ENCODE measurements at places on chromosomes 4 and X.

- no peak overlapping the region for H3K27ac ChIP-seq
- DNase-seq: no peak
- no peak overlapping the region for H3K4me3 ChIP-seq
- peaks cover 11% of the 10 kb centered on the region for H3K4me1 ChIP-seq
- no peaks in the 10 kb centered on the region for H3K27me3 ChIP-seq
Measured at GRCh38 chrX:106898462-106898861, 4.7 kb downstream of the RIPPLY1 start.

GRCh38 chr4:121968859-121969258 lies 17.0 kb upstream of the TRPC3 start:
- H3K36me3 ChIP-seq: no peaks in the 10 kb centered on the region
- no peak overlapping the region for H3K27ac ChIP-seq
- H3K4me1 ChIP-seq: no peaks in the 10 kb centered on the region
- H3K27me3 ChIP-seq: no peaks in the 10 kb centered on the region

GRCh38 chrX:113818346-113818745 lies 765.5 kb upstream of the HTR2C start:
- H3K4me3 ChIP-seq: no peak overlapping the region
- no peaks in the 10 kb centered on the region for H3K4me1 ChIP-seq
- no peak for DNase-seq
- H3K27me3 ChIP-seq: no peaks in the 10 kb centered on the region
- H3K27ac ChIP-seq: no peak overlapping the region

GRCh38 chr4:72205831-72206230 lies 174.0 kb downstream of the NPFFR2 start:
- no peak overlapping the region for H3K27ac ChIP-seq
- H3K27me3 ChIP-seq: no peaks in the 10 kb centered on the region
- no peak for DNase-seq
- H3K4me1 ChIP-seq: no peaks in the 10 kb centered on the region
- H3K36me3 ChIP-seq: no peaks in the 10 kb centered on the region
- no peak overlapping the region for H3K4me3 ChIP-seq

GRCh38 chr4:86060341-86060740 lies 299.5 kb downstream of the MAPK10 start:
- no peaks in the 10 kb centered on the region for H3K4me1 ChIP-seq
- DNase-seq: no peak
- no peak overlapping the region for H3K4me3 ChIP-seq
- H3K36me3 ChIP-seq: no peaks in the 10 kb centered on the region
- no peak overlapping the region for H3K27ac ChIP-seq

DNA sequence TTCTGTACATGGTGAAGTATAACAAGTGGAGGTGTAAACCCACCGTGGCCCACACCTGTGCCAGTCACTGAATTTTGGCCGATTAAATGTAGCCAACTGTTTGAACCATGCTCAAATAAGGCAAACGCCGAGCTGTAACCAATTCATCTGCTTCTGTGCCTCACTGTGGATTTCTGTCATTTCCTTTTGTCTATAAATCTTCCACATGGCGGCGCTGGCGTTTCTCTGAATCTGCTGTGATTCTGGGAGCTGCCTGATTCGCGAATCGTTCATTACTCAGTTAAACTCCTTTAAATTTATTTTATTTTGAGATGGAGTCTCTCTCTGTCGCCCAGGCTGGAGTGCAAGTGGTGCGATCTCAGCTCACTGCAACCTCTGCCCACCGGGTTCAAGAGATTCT lies 19.2 kb downstream of the SUPT20HL2 start:
- no peaks in the 10 kb centered on the region for H3K27me3 ChIP-seq
- no peak for DNase-seq
- no peak overlapping the region for H3K4me3 ChIP-seq
- no peaks in the 10 kb centered on the region for H3K36me3 ChIP-seq
- no peak overlapping the region for H3K27ac ChIP-seq

DNA sequence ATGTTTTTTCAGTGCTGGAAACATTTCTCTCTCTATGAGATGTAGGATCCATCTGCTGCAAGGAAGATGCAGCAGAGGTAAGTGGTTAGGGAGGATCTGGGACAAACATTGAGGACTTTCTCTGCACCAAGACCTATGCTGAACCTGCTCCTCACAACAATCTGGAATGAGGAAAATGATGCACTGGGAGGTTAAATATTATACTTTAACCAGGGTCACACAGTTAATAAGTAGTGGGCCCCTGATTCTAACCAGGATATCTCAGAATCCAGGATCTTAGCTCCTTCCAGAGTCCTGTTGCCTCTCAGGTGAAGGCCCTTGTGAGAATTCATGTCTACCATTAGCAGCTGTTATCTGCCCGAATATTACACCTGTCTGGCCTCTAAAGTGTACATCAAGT lies 7.0 kb downstream of the CXCL9 start:
- H3K4me3 ChIP-seq: no peak overlapping the region
- H3K4me1 ChIP-seq: no peaks in the 10 kb centered on the region
- H3K27me3 ChIP-seq: no peaks in the 10 kb centered on the region
- H3K27ac ChIP-seq: no peak overlapping the region

- no peak overlapping the region for H3K27ac ChIP-seq
- H3K27me3 ChIP-seq: no peaks in the 10 kb centered on the region
- no peak overlapping the region for H3K4me3 ChIP-seq
- no peaks in the 10 kb centered on the region for H3K4me1 ChIP-seq
- no peaks in the 10 kb centered on the region for H3K36me3 ChIP-seq
Measured at GRCh38 chr4:162891788-162892707, 274.6 kb downstream of the NAF1 start.

- no peaks in the 10 kb centered on the region for H3K4me1 ChIP-seq
- H3K27me3 ChIP-seq: no peaks in the 10 kb centered on the region
- no peak overlapping the region for H3K4me3 ChIP-seq
- H3K27ac ChIP-seq: no peak overlapping the region
Measured at GRCh38 chr4:163395758-163396157, 52.1 kb downstream of the NPY5R start.

DNA sequence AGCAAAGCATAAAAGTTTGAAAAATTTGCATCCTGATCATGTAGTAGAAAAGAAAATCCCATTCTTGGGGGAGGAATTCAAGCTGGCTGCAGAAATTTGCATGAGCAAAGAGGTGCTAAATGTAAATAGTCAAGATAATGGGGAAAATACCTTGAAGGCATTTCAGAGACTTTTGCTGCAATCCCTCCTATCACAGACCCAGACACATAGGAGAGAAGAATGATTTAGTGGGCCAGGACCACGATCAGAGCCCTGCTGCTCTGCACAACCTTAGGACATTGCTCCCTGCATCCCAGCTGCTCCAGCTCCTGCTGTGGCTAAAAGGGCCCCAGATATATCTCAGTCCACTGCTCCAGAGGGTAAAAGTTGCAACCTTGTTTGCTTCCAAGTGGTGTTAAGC lies 1439.7 kb upstream of the AGA start:
- DNase-seq: no peak
- no peaks in the 10 kb centered on the region for H3K36me3 ChIP-seq
- H3K4me3 ChIP-seq: no peak overlapping the region
- H3K4me1 ChIP-seq: no peaks in the 10 kb centered on the region

- no peaks in the 10 kb centered on the region for H3K36me3 ChIP-seq
- no peak for DNase-seq
- H3K27me3 ChIP-seq: no peaks in the 10 kb centered on the region
- no peak overlapping the region for H3K27ac ChIP-seq
- no peaks in the 10 kb centered on the region for H3K4me1 ChIP-seq
Measured at GRCh38 chrX:19705196-19705769, 182.1 kb downstream of the SH3KBP1 start.

DNA sequence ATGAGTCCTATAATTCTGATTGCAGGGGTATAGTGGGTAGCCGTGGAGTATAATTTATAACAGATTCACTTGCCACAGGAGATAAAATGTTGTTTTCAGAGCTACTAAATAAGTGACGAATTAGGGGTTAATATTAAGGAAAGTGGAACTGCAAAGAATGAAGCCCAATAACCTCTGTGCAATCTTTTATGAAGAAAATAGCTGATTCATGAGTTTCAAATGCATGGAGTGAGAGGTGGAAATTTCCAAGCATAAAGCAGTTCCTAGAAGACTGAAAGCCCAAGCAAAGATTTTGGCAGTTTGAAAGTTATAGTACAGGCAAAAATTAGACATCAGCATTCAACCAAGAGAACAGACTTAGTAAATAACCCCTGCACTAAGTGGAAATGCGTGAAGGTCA lies 1782.4 kb upstream of the PCDH10 start:
- H3K36me3 ChIP-seq: no peaks in the 10 kb centered on the region
- H3K27ac ChIP-seq: no peak overlapping the region
- DNase-seq: no peak
- H3K4me1 ChIP-seq: no peaks in the 10 kb centered on the region
- no peaks in the 10 kb centered on the region for H3K27me3 ChIP-seq

DNA sequence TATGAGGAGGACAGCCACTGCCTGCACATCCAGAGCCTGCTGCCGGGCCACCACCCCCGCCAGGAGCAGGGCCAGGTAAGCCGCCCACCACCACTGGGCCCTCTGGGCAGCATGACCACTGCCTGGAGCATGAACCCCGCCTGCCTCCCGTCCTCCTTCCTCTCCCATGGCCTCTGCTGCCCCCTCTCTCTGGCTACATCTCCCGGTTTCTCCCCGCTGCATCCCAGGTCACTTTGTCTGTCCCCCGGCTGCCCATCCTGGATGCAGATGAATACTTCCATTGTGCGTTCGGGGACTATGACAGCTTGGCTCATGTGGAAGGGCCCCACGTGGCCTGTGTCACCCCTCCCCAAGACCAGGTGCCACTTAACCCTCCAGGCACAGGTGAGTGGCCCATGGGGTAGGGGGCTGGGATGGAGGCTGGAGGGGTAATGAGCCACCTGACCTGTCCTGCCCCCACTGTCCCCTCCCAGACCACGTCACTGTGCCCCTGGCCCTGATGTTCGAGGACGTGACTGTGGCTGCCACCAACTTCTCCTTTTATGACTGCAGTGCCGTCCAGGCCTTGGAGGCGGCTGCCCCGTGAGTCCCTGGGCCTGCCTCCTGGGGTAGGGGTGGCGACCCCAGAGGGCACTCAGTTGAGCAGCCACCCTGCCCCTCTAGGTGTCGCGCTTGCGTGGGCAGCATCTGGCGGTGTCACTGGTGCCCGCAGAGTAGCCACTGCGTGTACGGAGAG lies 6.0 kb downstream of the PLXNB3 start:
- H3K36me3 ChIP-seq: no peaks in the 10 kb centered on the region
- no peak overlapping the region for H3K27ac ChIP-seq
- H3K27me3 ChIP-seq: no peaks in the 10 kb centered on the region
- peaks cover 20% of the 10 kb centered on the region for H3K4me1 ChIP-seq
- DNase-seq: no peak
- no peak overlapping the region for H3K4me3 ChIP-seq

DNA sequence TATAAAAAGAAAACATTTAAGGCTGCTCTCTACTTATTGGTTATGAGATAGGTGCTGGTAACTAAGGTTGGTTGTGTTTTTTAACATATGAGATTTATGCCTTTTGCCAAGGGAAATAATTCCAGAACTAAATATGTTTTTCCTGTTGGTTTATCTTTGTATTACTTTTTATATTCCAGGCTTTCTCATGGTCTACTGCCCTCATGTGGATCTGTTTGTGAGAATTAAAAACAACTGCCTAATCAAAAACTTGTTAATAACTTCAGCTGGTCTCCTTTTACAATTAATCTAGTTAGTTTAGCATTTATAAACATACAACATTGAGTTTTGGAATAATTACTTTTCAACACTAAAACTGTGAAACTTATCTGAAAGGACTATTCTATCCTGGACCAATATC lies 1208.3 kb downstream of the ADGRL3 start:
- H3K27me3 ChIP-seq: no peaks in the 10 kb centered on the region
- H3K36me3 ChIP-seq: no peaks in the 10 kb centered on the region
- no peak overlapping the region for H3K27ac ChIP-seq
- no peaks in the 10 kb centered on the region for H3K4me1 ChIP-seq

All from vagina (tissue), 2 donors.